ENCODE measurements at places on chromosomes 7 and 10.

DNA sequence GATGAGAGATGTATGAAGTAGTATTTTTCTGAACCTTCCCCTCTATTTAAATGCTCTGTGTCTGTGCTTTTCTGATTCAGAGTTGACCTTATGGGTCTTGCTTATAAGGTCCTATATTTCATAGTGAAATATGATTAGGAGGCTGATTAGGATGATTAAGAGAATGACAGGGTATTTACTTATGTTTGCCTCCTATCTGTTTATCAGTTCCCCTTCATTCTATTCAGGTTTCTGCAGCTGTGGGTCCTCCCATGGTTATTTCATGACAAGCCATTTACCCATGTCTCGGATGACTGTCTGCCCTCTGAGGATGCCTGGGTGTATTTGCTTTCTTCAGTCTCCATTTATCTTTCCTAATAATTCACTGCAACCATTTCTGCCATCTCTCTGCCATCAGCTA is 16.9 kb downstream of the RPA3 start:
- no peak for DNase-seq

DNA sequence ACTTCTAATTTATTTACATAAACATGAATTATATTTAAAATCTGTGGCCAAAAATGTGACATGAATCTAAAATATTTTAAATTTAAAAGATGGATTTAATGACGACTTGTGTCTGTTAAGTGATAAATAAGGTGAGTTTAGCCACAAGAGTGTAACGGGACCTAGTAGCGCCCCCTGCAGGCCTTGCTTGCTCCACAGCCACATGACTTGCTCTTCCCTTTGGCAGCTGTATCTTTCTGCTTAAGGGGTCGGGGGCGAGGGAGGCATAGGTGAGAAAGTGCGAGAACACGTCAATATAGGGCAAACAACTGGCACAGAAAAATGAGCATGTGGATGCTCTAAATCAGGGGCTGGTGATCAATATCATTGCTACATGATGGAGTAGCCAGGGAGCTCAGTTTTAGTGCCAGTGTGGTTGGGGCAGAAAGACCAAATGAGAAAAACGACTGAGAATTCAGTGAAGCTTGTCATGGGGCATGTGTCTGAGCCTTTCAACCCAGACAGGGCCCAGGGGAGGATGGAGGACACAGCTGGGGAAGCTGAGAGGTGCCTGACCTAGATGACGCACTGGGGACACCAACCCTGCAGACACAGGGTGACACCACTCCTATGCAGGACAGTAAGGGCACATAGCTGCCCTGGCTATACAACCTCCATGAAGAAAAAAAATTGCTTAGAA is 49.8 kb downstream of the PAXIP1 start:
- DNase-seq = no peak

GRCh38 chr10:49107111-49107886 is 8.0 kb downstream of the VSTM4 start:
- DNase-seq = no peak

- no peak for DNase-seq
These were observed 6.0 kb downstream of the IL15RA start for GRCh38 chr10:5971315-5971832.

- DNase-seq = no peak
These were observed 912 bp upstream of the DUSP5 start for GRCh38 chr10:110496553-110497437.

DNA sequence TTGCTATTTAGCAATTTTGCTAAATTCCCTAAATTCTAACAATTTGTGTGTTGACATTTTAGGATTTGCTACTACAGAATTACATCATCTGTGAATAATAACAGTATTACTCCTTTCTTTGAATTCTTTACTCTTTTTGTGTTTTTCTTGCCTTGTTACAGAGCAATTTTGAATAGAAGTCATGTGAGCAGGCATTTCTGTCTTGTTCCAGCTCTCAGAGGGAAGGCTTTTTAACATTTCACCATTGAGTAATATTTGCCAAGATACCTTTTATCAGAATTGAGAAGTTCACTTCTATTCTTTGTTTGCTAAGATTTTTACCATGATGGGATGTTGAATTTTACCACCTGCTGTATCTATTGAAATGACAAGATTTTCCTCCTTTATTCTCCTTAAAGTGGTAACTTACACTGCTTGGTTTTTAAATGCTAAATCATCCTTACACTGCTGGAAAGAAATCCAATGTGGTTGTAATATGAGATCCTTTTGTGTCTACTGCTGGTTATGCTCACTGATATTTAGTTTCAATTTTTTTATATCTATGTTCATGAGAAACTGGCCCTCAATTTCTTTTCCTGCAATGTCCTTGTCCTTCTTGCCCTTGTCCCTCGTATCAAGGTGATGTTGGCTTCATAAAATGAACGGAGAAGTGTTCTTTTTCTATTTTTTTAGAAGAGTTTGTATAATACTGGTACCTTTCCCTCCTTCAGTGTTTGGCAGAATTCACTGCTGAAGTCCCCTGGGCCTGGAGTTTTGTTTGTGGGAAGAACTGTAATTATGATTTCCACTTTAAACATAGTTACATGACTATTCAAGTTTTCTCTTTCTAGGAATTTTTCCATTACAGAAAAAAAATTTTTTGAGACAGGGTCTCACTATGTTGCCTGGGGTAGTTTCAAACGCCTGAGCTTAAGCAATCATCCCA is 50.3 kb upstream of the ATP6V0A4 start:
- DNase-seq = peak; percentile 11

DNA sequence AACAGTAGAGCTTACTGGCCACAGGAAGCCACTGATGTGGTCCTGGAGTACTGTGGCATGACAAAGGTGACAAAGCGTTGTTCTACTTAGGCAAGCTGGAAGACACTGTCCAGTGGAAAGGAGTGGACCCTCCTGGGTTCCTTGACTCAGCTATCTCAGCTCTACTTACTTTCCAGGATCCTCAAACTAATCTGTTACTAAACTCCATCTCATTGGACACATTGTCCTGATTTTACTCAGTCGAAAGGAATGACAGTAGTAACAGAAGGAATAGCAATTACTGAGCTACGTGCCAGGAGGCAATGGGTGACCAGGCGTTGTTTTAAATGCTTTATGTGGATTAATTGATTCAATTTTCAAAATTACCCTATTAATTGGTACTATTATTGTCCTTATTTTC is 41.6 kb downstream of the ABLIM1 start:
- DNase-seq = no peak

- DNase-seq = no peak
These were observed 127.5 kb upstream of the GPR26 start for GRCh38 chr10:123538401-123539320.

Measured in skeletal muscle cell (primary cell).